Placental epithelial cell (primary cell): ENCODE measurements at places on chromosomes 5 and 9. TPM values are rescaled to one million over a fixed set of nuclear protein-coding genes. Genes with fewer than 3 reads are reported as not detected.

The DOCK8 gene
- total RNA-seq = 1.6 and 2.0 TPM in 2 replicates

The SLC25A2 gene
- 0.22 and 0.39 TPM in 2 replicates for total RNA-seq

The MVB12B gene
- total RNA-seq = 2.3 and 4.7 TPM in 2 replicates

The MARCHF3 gene
- 4.3 and 16.1 TPM in 2 replicates for total RNA-seq

The C7 gene
- not detected in 2 replicates for total RNA-seq

The NR2F1 gene
- total RNA-seq = 0.98 and 1.6 TPM in 2 replicates

The FOXD4L3 gene
- 0.39 and 0.43 TPM in 2 replicates for total RNA-seq
